Small intestine (tissue), 16 donors: ENCODE measurements at places on chromosomes 6 and 20. TPM values are rescaled to one million over a fixed set of nuclear protein-coding genes. Genes with fewer than 3 reads are reported as not detected.
A peak's percentile ranks its signal among the peaks of the same experiment; 100 is the strongest.

Gene ZNF391
- polyA plus RNA-seq = 5.1 TPM

Gene CARMIL1
- polyA plus RNA-seq = 74.5 TPM

Gene DEFB124
- polyA plus RNA-seq = not detected

Gene RAD21L1
- not detected for polyA plus RNA-seq

- H3K27me3 ChIP-seq = no peaks in the 10 kb centered on the region
- no peaks in the 10 kb centered on the region for H3K4me1 ChIP-seq
- no peak for DNase-seq
Observed at GRCh38 chr6:93083337-93084230, 335.8 kb downstream of the EPHA7 start.

DNA sequence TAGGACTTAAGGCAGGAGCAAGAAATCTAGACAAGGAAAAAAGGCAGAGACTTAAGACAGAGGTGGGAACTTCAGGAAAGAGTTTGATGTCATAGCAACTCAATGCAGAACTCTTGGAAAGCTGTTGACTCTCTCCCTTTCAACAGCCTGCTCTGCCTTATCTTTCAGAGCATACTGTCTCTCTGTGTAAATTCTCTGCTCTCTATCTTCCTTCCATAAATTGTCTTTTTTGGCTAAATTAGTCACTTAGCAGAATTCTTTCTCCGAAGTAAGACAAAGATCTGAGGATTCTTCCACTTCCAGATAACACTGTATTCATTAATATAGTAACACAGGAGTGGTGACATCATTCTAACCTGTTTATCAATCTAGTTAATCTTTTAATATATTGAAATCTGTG, 80.2 kb downstream of the PLG start:
- H3K36me3 ChIP-seq = no peaks in the 10 kb centered on the region
- no peak overlapping the region for H3K4me3 ChIP-seq
- no peaks in the 10 kb centered on the region for H3K27me3 ChIP-seq
- H3K4me1 ChIP-seq = no peaks in the 10 kb centered on the region
- H3K27ac ChIP-seq = no peak overlapping the region

- H3K27me3 ChIP-seq = peaks cover 35% of the 10 kb centered on the region
- H3K36me3 ChIP-seq = no peaks in the 10 kb centered on the region
- no peak overlapping the region for H3K4me3 ChIP-seq
- H3K27ac ChIP-seq = no peak overlapping the region
- H3K4me1 ChIP-seq = no peaks in the 10 kb centered on the region
Observed at GRCh38 chr20:45467172-45467571, 2.4 kb upstream of the WFDC2 start.

DNA sequence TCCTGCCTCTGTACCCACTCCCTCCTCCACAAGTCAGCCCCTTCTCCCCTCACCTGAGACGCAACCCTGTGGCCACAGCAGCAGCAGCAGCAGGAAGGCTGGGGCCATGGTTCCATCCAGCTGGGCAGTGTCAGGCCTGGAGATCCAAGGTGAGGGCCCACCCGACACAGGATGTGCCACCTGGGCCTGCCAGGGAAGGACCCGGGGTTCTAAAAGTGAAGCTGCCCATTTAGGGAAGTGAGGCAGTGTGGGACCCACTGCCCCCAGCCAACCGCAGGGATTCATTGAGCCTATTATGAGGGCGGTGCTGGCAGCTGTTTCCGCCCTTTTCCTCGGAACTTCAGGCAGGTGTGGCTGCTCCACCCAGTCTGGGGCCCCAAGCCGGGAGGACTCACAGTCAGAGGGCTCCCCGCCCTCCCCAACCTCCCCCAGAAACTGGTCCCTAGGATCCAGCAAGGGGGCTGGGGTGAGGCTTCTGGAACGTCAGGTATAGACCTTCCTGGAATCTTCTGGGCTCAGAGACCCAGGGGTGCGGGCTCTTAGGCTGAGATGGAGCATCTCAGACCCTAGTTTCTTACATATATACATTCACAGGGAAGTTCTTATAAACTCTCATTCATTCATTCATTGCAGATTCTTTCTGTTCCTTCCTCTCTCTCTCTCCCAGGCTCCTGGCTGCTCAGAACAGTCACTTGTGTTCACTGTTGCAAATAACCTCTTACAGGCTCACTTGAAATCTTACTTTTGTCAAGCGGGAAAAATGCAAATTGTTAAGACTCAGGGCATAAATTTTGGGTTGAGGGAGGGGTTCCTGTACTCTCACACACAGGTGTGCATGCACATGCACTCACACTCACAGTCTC, at the start of gene TREML2:
Gene TREML2, minus strand, starts transcription at position 249 of the 863 bp plus-strand sequence. Its CDS starts 141 bp downstream, at position 108.
- H3K36me3 ChIP-seq = no peaks in the 10 kb centered on the region
- H3K27me3 ChIP-seq = no peaks in the 10 kb centered on the region
- H3K4me3 ChIP-seq = no peak within 1 kb of the TSS
- peak within 1 kb of the TSS; percentile 61 for H3K27ac ChIP-seq

DNA sequence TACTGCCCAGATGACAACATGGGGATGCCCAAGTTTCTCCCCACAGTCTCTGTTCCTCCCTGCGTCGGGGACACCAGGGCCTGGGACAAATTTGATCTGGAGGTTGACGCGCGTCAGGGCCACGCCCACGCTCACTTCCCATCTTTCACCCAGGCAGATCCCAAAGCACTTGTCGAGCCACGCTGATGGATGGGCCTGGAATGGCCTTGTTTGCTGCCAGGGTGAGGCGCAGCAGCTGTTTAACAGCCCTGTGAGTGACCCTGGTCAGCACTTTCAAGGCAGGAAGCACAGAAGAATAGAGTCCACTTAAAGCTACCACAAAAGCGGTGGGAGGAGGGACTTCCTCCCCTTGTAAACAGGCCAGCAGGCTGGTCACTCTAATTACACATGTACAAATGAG, 324.7 kb upstream of the JARID2 start:
- H3K4me1 ChIP-seq = peaks cover 15% of the 10 kb centered on the region
- no peak overlapping the region for H3K4me3 ChIP-seq
- H3K36me3 ChIP-seq = no peaks in the 10 kb centered on the region

- no peak overlapping the region for H3K4me3 ChIP-seq
- H3K36me3 ChIP-seq = no peaks in the 10 kb centered on the region
- peak; percentile 26 for DNase-seq
- no peak overlapping the region for H3K27ac ChIP-seq
- H3K27me3 ChIP-seq = no peaks in the 10 kb centered on the region
Observed at GRCh38 chr20:49385465-49385864, 97.0 kb downstream of the KCNB1 start.

Gene NR2E1
- 0.04 TPM for polyA plus RNA-seq

Gene KHDRBS2
- 9.0 TPM for polyA plus RNA-seq

- H3K36me3 ChIP-seq = no peaks in the 10 kb centered on the region
- H3K4me1 ChIP-seq = no peaks in the 10 kb centered on the region
Observed at GRCh38 chr6:131916847-131917246, 34.3 kb downstream of the CCN2 start.

DNA sequence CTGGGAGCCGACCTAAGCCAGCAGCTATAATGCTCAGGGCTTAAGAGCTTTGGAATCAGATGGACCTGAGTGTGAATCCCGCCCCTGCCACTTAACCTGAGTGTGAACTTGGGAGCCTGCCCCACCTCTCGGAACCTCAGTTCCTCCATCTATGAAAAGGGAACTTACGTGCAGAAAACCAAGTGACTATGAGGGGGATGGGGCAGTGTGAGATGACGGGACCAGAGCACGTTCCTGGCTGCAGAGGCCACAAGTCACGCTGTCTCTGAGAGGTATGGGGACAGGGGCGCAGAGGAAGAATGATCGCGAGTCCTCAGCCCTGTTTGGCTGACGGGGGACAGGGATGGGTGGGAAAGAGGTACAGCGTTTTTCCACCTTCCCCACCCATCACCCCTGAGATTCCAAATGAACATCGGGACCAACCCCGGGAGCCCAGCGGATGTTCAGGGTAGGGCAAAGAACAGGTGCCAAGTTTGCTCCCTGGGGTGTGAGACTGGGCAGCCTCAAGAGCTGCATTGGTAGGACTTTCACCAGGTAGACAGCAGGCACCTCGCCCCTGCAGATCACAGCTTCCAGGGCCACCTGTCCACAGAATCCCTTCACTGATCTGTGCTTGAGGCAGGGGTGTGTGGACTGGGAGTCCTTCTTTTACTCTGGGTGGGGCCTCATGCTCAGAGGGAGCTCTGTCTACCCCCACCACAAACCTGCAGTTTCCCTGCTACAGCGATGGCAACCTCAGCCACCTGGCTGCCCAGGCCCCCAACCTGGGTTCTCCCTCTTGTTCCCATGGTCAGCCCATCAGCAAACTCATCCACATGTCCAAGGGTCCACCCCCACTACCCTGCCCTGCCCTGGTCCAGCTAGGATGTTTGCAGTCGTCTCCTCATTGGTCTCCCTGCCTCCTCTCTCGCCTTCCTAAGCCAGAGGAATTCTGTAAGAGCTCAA, 85.8 kb downstream of the CEBPB start:
- no peak overlapping the region for H3K4me3 ChIP-seq
- H3K4me1 ChIP-seq = peaks cover 5% of the 10 kb centered on the region
- H3K27ac ChIP-seq = no peak overlapping the region
- no peaks in the 10 kb centered on the region for H3K36me3 ChIP-seq
- H3K27me3 ChIP-seq = no peaks in the 10 kb centered on the region

DNA sequence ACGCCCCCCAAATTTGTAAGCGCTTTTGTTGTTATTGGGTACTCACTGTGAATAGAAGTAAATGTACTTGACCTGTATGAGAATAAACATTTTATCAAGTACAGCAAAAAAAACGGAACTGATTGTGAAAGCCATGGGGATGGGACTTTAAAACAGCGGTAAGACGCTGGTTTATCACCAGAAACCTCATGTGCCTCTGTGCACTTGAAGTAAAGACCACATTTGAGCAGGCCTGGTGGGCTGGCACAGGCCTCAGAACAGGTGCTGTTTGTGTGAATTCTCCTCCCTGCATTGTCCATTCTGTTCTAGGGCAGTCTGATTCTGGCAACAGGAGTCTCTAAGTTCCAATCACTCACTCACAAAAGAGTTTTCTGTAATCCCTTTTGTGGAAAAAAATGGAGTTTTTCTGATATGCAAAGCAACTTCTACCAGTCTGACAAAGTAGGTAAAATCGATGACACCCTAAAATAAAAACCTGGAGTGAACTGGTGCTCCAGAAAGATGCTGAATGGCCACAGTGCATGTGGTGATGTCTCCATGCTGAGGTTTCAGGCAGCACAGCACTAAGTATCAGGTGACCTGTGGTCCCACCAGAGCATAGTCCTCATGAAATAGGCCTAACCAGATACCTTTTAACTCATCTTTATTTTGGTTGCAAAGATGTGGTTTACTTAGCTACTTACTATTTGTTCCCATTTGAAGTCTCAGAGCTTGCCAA, 53.9 kb downstream of the STX7 start:
- no peaks in the 10 kb centered on the region for H3K27me3 ChIP-seq
- H3K4me3 ChIP-seq = no peak overlapping the region
- DNase-seq = no peak
- H3K27ac ChIP-seq = no peak overlapping the region
- H3K36me3 ChIP-seq = peaks cover 32% of the 10 kb centered on the region

DNA sequence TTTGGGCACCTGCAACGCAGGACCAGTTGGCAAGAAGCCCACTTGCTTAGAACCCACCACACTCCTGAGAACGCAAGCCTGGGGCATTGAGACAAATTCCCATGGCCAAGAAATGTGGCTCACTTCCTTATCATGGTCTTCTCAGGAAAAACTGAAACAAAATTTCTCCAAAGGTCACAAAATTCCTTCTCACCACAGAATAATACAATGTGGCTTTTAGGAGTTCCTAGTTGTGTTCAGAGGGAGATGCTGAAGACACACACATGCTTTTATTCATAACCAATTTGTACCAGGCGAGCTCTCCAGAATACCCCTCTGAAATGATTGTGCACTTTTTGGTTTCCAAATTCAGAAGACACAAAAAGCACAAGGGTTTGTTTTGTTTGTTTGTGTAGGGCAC, 31.6 kb downstream of the ADTRP start:
- H3K36me3 ChIP-seq = no peaks in the 10 kb centered on the region
- no peak overlapping the region for H3K27ac ChIP-seq
- no peak for DNase-seq
- H3K27me3 ChIP-seq = no peaks in the 10 kb centered on the region
- H3K4me1 ChIP-seq = peaks cover 4% of the 10 kb centered on the region

- H3K27ac ChIP-seq = no peak overlapping the region
- no peaks in the 10 kb centered on the region for H3K36me3 ChIP-seq
- no peaks in the 10 kb centered on the region for H3K27me3 ChIP-seq
- H3K4me1 ChIP-seq = no peaks in the 10 kb centered on the region
- H3K4me3 ChIP-seq = no peak overlapping the region
Observed at GRCh38 chr20:57157106-57157691, 109.2 kb downstream of the BMP7 start.

DNA sequence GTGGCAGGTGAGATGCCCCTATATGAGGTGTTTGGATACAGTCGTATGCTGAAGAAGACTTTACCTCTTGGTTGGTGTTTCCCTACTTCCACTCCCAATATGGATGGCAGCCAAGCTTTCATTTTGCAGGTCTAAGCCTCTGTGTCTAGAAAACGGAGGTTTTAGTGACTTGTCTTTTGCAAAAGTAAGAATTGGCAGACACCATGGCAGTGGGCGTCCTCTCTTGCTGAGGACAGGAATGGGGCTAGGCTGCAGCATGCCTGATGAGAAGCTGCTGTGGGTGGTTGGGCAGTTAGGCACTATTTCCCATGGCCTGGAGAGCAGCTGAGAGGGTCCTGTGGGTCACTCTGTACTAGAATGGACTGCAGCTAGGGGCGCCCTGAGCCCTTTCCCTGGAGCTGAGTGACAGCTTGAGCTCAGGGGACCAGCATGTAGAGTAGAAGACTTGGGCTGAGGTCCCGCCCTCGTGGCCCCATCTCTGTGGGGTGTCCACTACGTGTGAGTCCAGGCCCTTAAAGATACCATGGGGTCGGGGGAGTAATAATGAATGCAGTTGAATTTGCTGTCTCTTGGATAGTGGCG, 127.4 kb downstream of the CDH26 start:
- no peaks in the 10 kb centered on the region for H3K4me1 ChIP-seq
- H3K27ac ChIP-seq = no peak overlapping the region
- no peak overlapping the region for H3K4me3 ChIP-seq
- no peak for DNase-seq
- no peaks in the 10 kb centered on the region for H3K36me3 ChIP-seq

- DNase-seq = no peak
- peaks cover 14% of the 10 kb centered on the region for H3K36me3 ChIP-seq
- H3K27me3 ChIP-seq = no peaks in the 10 kb centered on the region
- H3K4me1 ChIP-seq = no peaks in the 10 kb centered on the region
Observed at GRCh38 chr6:38591439-38591838, 48.3 kb downstream of the BTBD9 start.

Gene BPIFB3
- polyA plus RNA-seq = not detected

Gene SLC32A1
- polyA plus RNA-seq = not detected

Gene C6orf15
- polyA plus RNA-seq = not detected
